GM12878 (cell line): ENCODE measurements at places on chromosomes 6 and 20.

DNA sequence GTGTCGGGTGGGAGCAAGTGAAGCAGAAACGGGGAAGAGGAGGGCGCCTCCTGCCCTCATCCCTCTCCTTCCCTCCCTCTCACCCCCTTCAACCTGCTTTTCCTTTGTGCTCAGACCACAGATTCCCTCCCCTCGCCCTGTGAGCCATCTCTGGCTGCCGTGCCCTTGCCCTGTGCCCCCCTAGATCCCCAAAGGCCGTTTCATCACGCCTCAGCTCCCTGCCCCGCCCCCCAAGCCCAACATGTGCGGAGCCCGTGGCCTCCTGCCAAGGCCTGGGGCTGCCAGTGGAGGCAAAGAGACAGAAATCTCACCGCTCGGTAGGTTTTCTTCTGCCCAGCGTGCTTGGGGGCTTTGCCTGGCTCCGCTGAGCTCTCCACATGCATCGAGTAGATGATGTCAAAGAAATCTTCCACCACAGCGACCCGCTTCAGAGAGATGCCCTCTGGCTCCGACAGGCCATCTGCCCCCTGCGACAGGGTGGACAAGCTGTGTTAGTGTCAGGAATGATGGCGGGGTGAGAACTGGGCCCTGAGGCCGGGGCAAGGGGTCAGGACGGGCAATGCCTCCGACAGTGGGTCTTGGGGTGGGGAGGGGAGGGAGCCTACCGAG, 57.6 kb downstream of the NOL4L start:
- DNase-seq, result no peak

DNA sequence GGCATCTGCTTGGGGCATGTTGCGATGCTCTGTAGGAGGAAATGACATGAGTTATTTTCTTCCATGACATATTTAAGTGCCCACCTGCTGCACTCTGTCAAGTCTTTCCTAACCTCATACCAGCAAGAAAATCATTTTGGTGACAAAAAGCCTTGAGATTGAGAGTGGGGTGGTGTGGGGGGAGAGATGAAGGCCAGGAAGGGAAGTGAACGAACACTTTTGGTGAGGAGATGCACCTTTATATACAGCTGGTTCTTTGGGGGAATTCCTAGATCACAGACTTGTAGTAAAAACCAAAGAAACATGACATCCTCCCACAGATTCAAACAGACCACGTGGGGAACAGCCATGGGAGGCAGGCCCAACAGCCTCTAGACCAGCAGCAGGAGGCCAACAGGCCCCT, 26.1 kb downstream of the NCOA5 start:
- peak; percentile 12 for DNase-seq

GRCh38 chr6:130697271-130697994, 129.8 kb upstream of the SMLR1 start:
- no peak for DNase-seq

DNA sequence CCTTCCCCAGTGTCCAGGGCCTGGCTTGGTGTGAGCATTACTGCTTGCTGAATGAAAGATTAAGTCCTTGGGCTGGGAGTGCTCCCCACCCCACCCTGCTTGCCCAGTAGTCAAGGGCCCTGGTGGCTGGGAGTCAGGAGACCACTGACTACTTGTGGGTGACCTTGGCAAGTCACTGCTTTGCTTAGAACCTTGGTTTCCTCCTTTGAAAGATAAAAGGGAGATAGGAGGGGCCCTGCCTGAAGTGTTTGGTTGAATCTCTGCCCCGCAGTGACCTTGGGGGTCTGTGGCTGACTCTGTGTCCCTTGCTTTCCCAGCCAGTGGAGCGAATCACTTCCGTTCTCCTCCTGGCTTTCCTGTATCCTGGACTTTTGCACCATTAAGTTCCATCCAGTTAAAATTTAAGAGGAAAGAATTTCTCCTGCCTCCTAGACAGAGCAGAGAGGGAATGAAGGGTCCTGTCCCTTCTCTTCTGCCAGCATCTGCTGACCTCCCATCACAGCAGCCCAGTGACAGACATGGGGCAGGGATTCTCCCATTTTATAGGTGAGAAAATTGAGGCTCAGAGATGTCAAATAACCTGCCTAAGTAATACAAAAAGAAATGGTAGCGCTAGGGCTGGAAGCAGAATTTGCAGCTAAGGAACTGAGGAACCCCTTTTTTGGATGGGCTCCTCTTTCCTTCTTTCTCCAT, 3.5 kb upstream of the EPB41L1 start:
- DNase-seq, result no peak

- no peak for DNase-seq
Observed at GRCh38 chr20:8542110-8542486, 410.0 kb downstream of the PLCB1 start.
